ENCODE measurements at places on chromosomes 11 and 22.

DNA sequence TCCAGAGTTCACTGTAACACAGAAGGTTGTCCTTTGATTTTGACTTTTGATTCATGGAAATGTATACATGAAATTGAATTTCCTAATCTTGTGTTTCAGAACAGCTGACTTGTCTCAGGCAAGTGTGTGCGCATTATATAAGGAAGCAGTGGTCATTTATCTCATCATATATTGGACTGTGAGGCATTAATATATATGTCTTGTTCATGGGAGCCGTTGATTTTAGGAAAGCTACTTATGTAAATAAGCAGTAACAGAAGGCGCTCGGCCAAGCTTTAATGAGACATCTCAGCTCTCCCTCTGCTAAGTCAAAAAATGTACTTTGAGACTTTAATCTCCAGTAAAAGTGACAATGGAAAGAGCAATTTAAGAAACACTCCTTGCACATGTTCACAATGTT is 100.5 kb downstream of the PDHX start:
- DNase-seq = peak; percentile 45

GRCh38 chr11:67419325-67420049 is 4.0 kb downstream of the CARNS1 start:
- DNase-seq = no peak

DNA sequence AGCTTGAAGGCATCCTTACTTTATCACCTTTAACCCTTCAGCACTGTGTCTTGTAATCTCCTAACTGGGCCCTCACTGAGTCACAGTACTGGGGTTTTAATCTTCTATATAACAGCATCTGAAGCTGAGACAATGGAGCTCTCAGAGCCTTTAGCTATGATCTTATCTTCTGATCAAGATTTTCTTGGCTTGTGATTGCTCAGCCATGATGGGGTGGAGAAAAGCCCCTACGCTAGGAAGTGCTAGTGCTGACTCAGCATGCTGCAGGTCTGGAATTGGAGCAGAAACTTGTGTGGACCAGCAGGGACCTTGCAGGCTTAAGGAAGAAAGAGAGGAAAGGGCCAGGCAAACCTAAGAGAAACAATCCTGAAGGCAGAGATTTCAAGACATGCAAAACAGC is 71.7 kb upstream of the EED start:
- DNase-seq = no peak

DNA sequence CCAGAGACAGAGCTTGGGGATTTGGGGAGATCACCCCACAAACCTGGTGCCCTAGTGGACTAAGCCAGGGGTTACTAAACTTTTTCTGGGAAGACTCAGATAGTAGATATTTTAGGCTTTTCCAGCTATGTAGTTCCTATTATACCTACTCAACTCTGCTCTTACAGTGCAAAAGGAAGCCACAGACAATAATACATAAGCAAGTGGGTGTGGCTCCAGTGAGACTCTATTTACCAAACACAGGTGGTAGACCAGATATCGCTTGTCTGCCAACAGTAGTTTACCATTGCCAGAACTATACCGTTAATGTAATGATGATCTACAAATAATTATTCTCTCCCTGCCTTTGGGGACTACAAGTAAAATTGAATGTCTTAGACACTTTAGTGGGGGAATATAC is 6.9 kb downstream of the LDHC start:
- DNase-seq = no peak

GRCh38 chr22:17430412-17430811 is 61.2 kb downstream of the CECR2 start:
- DNase-seq = no peak

- DNase-seq = no peak
These were observed 173.3 kb downstream of the CADM1 start for GRCh38 chr11:115330684-115331482.

DNA sequence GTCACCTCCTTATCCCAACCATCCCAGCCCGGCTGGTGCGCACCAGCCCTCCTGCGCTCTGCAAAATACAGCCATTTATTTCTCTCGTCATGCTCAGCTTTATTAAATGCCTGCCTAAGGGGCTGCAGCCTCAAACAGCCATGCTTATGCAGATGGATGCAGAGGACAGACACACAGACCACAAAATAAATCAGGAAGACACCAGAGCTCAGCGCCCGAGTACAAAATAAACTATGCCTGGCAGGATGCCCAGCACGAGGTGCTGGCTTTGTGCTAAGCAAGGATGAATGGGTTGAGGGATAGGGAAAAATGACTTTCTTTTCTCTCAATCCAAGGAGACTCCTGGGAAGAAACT is 70.5 kb downstream of the RPUSD4 start:
- DNase-seq = no peak

- DNase-seq = no peak
These were observed 9.2 kb downstream of the CDPF1 start for GRCh38 chr22:46240907-46241306.

- no peak for DNase-seq
These were observed 40.5 kb downstream of the ARHGAP1 start for GRCh38 chr11:46659908-46660307.
